Activated CD4-positive, alpha-beta T cell treated with anti-CD3 and anti-CD28 coated beads, Interleukin-2, amount 10 ng/mL, durations not matched to agents 24 days and 14 days (primary cell): ENCODE measurements at places on chromosomes 6 and 20. TPM values are rescaled to one million over a fixed set of nuclear protein-coding genes. Genes with fewer than 3 reads are reported as not detected.

- peaks cover 64% of the 10 kb centered on the region for H3K36me3 ChIP-seq
- peak; percentile 61 for DNase-seq
- peaks cover 20% of the 10 kb centered on the region for H3K4me1 ChIP-seq
- peak overlapping the region; percentile 4 for H3K27ac ChIP-seq
- H3K4me3 ChIP-seq, result no peak overlapping the region
- H3K27me3 ChIP-seq, result no peaks in the 10 kb centered on the region
Observed at GRCh38 chr20:6026051-6026450, 27.8 kb downstream of the LRRN4 start.

DNA sequence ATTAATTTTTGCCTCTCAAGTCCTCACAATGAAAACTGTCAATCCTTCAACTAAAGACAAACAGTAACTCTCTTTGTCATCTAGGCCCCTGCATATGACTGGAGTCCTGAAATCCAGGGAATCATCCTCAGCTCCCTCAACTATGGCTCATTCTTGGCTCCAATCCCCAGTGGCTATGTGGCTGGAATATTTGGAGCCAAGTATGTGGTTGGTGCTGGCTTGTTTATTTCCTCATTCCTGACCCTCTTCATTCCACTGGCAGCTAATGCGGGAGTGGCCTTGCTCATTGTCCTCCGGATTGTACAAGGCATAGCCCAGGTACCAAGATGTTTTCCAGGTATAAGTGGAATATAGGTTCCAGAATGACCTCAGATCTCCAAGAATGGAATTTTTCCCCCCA lies 15.4 kb downstream of the SLC17A4 start:
- DNase-seq, result no peak
- peaks cover 11% of the 10 kb centered on the region for H3K27me3 ChIP-seq
- no peak overlapping the region for H3K27ac ChIP-seq
- H3K4me1 ChIP-seq, result no peaks in the 10 kb centered on the region

- H3K4me3 ChIP-seq, result no peak overlapping the region
- no peak for DNase-seq
- no peaks in the 10 kb centered on the region for H3K4me1 ChIP-seq
- no peaks in the 10 kb centered on the region for H3K27me3 ChIP-seq
- H3K27ac ChIP-seq, result no peak overlapping the region
- no peaks in the 10 kb centered on the region for H3K36me3 ChIP-seq
Observed at GRCh38 chr6:148044921-148045320, 297.7 kb upstream of the SASH1 start.

The EFCAB8 gene
- 0.33 and 0.54 TPM in 2 replicates for total RNA-seq

The MAP7 gene
- 1.0 and 1.1 TPM in 2 replicates for total RNA-seq

DNA sequence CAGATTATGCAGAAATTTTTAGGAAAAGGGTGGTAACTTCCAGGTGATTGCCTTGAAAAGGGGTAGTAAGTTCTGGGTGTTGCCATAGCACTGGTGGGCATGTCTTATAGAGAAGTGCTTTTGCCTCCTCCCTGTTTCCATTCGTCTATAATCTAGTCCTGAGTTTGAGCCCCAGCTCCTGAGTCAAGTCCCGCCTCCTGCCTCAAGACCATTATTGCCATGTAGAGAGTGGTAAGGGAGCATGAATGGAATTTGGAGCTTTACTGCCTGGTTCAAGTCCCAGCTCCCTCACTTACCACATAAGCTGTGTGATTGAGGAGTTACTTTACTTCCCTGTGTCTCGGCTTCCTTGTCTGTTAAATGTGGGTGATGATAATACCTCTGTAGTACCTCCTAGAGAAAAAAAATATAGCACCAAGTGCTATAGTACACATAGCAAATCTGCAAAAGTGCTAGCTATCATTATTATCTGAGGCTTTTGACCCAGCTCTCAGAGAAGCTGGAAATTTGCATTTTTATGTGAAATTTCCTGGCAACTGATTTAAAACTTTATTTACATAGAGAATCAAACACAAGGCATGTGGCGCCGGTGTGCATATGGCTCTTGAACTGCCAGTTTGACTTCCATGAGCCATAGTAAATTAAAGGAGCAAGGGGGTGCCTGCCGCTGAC lies 36.0 kb downstream of the TGM6 start:
- H3K4me1 ChIP-seq, result no peaks in the 10 kb centered on the region
- no peak for DNase-seq
- H3K4me3 ChIP-seq, result no peak overlapping the region
- H3K27me3 ChIP-seq, result peaks cover 23% of the 10 kb centered on the region
- H3K27ac ChIP-seq, result no peak overlapping the region
